ENCODE measurements at places on chromosomes 4 and X.

DNA sequence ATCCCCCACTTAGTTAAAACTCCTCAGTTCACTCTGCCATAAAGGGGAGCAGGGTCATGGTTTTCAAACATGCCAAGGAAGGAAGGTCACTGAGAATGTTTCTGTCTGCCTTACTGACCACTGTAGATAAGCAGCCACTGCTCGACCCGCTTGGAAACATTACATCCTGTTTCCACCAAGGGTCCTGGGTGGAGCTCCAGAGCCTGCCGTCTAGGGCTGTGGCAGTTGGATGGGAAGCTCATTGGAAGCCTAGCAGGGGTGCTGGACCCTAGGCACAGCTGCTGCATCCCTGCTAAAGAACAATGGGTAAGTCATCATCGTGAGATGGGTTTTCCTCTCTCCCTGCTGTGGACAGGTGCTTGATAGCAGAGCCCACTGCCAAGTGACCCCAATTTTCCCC is 76.0 kb upstream of the SRD5A3 start:
- DNase-seq: no peak

DNA sequence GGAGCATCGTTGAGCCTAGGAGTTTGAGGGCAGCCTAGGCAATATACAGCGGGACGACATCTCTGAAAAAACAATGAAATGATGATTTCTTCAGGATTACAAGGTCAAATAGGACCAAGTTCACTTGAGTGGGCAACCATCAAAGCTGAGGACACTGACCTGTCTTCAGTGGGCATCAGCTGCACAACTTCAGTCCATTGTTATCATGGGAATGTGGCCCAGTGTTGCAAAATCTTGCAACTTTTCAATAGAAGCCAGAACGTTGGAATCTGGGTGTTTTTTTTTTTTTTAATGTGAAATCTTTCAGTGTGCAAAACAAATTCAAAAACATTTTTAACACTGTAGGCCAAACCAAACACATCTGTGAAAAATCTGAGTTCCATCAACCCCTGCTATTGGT is 155.4 kb upstream of the PLAC1 start:
- no peak for DNase-seq

DNA sequence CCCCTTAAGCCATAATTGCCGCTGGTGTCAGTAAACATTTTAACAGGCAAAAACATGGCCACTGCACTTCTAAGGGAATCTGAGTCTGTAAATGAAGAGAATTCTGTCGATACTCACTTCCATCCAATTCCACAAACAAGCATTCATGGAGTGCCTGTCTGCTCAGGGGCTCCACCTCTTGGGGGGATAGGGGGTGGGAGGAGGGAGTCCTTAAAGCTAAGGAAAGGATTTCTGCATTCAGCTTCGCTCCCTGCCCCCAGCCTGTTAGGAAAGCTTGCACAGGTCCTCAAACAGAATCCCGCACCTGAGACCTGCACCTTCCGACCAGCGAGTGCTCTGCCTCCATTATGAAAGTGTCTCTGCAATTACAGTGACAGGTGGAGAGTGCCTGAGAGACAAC is 130.2 kb upstream of the KIT start:
- DNase-seq: no peak

DNA sequence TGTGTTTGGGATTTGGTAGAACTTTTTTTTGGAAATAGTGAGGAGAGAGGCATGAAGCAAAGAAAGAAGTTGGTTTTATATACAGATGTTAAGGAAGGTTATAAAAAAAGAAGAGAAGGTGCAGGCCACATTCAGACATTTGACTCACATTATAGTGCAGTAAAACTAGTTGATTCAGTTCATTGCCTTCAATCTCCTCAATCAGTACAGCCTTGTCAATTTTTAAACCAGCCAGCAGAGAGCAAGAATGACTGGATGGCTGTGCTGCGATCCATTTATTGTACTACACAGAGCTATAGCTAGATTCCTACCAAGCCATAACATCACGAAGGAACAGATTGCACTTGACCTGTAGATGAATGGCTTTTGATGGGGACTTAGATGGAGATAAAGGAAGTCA is 79.7 kb upstream of the LSM6 start:
- DNase-seq: no peak

GRCh38 chr4:53376900-53377299 is 541 bp upstream of the FIP1L1 start:
- DNase-seq: no peak

DNA sequence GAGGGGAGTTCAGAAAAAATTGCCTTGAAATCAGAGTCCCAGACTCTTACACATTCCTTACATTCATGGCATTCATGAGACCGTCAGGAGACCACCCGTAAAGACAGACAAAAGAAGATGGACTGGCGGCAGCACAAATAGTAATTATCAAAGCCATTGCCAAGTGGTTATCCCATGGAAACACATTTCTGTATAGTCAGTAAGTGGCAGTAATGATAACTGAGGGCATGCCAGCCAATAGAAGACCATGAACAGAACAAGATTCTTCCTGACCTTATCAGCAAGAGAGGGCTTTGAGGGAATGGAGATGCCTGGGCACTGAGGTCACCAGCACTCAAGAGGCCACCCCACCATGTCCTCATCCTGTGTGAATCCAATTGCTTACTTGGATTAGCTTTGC is 121.7 kb upstream of the HCCS start:
- DNase-seq: no peak

GRCh38 chr4:135239964-135240363 is 1038.4 kb upstream of the PABPC4L start:
- DNase-seq: no peak

Measured in central memory CD8-positive, alpha-beta T cell (primary cell).